Endodermal cell (in vitro differentiated cells): ENCODE measurements at places on chromosomes 11 and 22. TPM values are rescaled to one million over a fixed set of nuclear protein-coding genes. Genes with fewer than 3 reads are reported as not detected.

Gene HMGXB4
- 53.4 to 63.0 TPM (median 58.9 TPM) in 3 replicates for total RNA-seq

Gene MS4A2
- not detected in 3 replicates for total RNA-seq

Gene UBQLN3
- not detected in 2 replicates for total RNA-seq

Gene RFPL2
- 1.8 to 2.9 TPM (median 2.1 TPM) in 3 replicates for total RNA-seq

Gene DNAJB7
- not detected in 3 replicates for total RNA-seq

- DNase-seq = peak; percentile 91
- H3K27me3 ChIP-seq = no peaks in the 10 kb centered on the region
- no peaks in the 10 kb centered on the region for H3K36me3 ChIP-seq
- no peak overlapping the region for H3K27ac ChIP-seq
- no peak overlapping the region for H3K4me3 ChIP-seq
- peaks cover 17% of the 10 kb centered on the region for H3K4me1 ChIP-seq
These were observed 23.9 kb upstream of the SCGB1A1 start for GRCh38 chr11:62394825-62395538.

DNA sequence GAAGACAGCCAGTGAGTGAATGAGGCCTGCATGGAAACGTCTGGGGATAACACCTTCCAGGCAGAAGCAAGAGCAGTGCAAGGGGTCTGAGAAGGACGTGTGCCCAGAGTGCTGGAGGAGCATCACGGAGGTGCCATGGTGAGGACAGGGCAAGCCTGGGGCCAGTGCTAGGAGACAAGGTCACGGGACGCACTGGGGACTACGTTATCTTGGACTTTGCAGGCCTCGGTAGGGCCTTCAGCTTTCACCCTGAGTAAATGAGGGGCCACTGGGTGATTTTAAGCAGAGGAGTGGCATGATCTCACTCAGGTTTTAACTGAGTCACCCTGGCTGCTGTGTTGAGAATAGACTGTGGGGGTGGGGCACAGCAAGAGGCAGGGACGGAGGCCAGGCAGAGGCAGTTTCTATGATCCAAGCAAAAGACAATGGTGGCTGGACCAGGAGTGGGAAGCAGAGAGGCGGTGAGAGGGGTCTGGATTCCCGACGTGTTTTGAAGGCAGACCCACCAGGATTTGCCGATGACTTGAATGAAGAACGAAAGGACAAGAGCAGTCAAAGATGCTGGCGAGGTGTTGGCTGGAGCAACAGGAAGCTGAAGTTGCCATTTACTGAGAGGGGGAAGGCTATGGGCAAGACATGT lies 102.7 kb upstream of the PARVA start:
- no peak overlapping the region for H3K27ac ChIP-seq
- H3K4me3 ChIP-seq = no peak overlapping the region
- peak; percentile 35 for DNase-seq
- H3K4me1 ChIP-seq = no peaks in the 10 kb centered on the region
- H3K27me3 ChIP-seq = no peaks in the 10 kb centered on the region

GRCh38 chr22:31150615-31151014 lies 9.4 kb upstream of the RNF185 start:
- peaks cover 20% of the 10 kb centered on the region for H3K27me3 ChIP-seq
- no peak overlapping the region for H3K27ac ChIP-seq
- H3K36me3 ChIP-seq = no peaks in the 10 kb centered on the region
- no peak for DNase-seq
- H3K4me1 ChIP-seq = no peaks in the 10 kb centered on the region
- no peak overlapping the region for H3K4me3 ChIP-seq

DNA sequence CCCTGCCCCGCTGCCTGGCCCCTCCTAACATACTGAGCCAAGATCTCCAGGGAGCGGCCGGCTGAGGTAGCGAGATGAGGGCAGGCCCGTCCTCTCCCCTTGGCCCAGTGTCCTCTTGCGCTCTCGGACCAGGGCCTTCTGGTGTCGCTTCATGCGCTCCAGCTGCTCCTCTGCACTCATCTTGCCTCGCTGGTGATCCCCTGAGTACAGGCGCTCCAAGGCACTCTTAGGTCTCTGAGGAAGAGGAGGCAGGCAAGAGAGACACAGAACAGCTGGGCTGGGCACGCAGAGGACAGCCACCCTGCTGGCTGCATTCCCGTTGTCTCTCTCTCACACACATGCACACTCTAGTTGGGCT lies 50.6 kb downstream of the C11orf58 start:
- no peak overlapping the region for H3K27ac ChIP-seq
- H3K36me3 ChIP-seq = peaks cover 14% of the 10 kb centered on the region
- no peaks in the 10 kb centered on the region for H3K27me3 ChIP-seq
- no peak overlapping the region for H3K4me3 ChIP-seq

GRCh38 chr11:110311783-110312579 lies 15.6 kb upstream of the RDX start:
- peak overlapping the region; percentile 56 for H3K4me3 ChIP-seq
- peaks cover 7% of the 10 kb centered on the region for H3K4me1 ChIP-seq
- no peaks in the 10 kb centered on the region for H3K27me3 ChIP-seq

DNA sequence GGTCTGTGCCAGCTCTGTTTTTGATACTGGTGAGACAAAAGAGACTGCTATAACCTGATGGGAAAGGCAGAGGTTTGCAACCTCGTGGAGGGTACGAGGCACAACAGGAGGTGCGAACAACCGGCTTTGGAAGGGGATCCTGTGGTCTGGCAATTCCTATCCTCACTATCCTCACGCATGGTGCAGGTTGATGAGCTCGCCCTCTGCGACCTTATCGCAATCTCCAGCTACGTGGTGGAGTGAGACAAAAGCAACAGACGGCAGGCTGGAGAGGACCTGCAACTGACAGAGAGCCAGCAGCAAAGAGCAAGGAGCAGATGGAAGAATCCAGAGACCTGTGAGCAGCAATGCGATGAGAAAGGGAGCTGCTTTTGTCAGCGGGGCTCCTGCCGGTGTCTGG lies 47.3 kb upstream of the TSKU start:
- peaks cover under 1% of the 10 kb centered on the region for H3K27me3 ChIP-seq
- H3K36me3 ChIP-seq = no peaks in the 10 kb centered on the region
- H3K4me1 ChIP-seq = peaks cover 33% of the 10 kb centered on the region
- DNase-seq = peak; percentile 71
- peak overlapping the region; percentile 9 for H3K27ac ChIP-seq
- H3K4me3 ChIP-seq = no peak overlapping the region
